Activated CD8-positive, alpha-beta memory T cell treated with anti-CD3 and anti-CD28 coated beads for 48 hours (primary cell): ENCODE measurements at places on chromosomes 3 and 15.

DNA sequence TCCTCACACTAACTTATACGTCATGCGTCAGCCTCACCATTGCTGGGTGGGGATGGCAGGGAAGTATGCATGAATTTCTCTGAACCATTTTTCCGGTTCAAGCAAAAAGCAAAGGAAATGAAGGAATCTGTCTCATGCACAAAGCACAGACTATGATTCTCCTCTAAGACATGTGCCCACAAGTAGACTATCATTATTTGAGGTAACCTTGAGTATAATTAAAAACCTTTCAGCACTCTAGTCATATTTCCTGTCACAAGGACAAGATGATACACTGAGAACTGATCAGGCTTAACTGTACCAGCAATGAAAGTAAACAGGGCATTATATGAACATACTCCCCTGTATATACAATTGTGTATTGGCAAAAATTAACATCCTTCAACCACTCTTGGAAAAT, 56.7 kb upstream of the TSC22D2 start:
- no peak for DNase-seq

GRCh38 chr3:136042608-136043221, 77.2 kb downstream of the PPP2R3A start:
- no peak for DNase-seq

- DNase-seq, result no peak
These were observed 81.9 kb downstream of the SUMF1 start for GRCh38 chr3:4385201-4385600.

DNA sequence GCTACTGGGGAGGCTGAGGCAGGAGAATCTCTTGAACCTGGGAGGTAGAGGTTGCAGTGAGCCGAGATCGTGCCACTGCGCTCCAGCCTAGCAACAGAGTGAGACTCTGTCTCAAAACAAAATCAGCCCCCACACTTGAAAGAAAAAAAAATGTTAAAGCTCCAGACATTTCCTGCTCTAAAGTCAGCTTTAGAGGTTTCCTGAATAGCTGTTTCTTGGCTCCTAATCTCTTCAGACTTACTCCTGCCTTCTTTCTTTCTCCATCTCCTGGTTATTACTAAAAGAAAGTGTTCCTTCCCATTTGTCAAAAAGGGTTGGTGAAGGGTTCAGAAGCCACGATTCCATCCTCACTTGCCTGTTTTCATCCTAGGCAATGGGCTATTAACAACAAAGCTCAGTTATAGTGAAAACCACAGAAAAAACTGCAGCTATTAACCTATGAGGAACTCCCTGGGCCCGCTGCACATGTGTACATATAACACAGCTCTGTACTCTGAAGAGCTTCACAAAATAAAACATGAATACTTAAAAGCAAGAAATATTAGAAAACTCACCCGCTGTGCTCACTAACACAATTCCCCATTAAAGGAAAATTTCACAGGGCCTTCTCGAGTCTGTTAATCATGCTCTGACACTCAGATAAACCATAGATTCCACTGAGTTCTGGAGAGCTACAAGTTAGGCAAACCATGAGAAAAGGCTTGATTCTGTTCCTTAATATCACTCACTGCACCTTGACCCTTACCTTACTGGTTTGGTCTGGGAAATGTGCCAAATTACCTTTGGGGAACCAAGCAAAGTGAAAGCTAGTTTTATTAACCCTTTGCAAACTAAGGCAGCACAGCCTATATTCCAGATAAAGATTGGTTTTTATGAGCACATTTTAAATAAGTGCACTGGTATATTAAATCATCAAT, 89.9 kb upstream of the TSPAN3 start:
- DNase-seq, result no peak

GRCh38 chr15:97745481-97746071, 214.9 kb upstream of the ARRDC4 start:
- no peak for DNase-seq

DNA sequence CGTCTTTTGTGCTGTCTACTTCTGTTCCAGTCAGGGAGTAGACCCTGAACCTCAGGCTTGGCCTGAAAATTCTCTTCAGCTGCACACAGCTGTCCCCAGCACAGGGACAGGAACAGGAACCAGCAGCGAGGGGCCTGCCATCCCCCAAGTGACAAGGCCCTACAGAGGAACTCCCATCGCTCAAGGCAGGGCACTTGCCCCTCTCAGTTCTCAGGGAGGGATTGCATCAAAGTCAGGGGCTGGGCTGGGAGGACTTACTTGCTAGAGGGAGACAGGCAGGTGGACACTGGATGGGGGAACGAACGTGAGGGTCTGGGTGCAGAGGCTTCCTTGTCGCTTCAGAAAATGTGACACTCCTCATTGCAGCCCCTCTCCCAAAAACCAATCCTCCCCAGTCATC, 163.6 kb downstream of the CHSY1 start:
- DNase-seq, result no peak

- no peak for DNase-seq
These were observed 199.6 kb upstream of the SEMA6D start for GRCh38 chr15:47517737-47518136.

DNA sequence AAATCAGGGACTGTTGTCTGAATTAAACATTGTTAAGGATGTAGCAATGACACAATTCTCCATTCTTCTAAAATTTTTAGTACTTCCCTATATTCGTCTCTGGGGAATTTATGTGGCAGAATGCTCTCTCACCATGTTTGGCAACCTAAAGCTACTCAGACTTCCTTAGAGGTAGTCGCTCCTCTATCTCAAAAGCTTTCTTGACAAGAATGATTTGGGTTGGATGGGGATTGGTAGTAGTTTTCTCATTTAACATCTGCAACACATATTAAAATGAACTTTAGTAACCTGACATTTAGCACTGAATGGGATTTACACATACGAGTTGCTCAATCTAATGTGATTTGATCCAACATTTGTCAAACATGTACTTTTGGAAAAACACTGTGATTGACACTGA, 233.3 kb downstream of the RBMS3 start:
- no peak for DNase-seq

DNA sequence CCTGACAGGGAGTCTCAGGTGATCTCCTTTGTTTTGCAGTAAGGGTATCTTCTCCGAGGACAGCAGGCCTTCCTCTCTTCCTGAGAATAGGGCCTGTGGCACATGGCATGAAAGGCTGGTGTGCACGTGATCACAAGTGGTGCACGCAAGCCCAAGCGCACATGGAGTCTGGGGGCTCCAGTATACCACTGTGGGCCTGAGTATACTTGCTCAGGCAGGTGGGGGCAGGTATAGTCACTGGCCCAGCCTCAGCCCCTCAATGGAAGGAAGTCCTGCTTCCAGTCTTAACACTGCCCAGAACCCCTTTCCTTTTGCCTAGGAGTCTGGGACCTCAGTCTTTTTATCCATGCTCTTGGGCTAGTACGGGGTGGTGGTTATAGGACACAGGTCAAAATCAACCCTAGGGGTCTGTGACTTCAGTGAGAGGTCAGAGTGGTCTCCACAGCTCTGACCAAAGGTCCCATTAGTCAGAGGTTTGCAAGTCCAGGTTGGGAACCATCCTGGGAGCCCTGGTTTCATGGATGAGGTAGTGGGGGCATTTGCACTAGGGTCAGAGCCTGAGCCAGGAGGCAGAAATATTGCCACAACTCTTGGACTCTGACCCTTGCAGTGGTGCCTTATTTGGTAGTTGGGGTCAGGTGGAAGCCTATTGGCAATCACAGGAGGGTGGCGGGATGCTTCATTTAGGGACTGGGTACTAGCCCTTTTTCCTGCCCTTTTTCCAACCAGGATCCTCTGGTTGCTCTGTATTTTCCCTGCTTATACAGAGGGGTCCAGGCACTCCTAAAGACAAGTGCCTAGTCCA, 823 bp upstream of the CCDC71 start:
- DNase-seq, result no peak

DNA sequence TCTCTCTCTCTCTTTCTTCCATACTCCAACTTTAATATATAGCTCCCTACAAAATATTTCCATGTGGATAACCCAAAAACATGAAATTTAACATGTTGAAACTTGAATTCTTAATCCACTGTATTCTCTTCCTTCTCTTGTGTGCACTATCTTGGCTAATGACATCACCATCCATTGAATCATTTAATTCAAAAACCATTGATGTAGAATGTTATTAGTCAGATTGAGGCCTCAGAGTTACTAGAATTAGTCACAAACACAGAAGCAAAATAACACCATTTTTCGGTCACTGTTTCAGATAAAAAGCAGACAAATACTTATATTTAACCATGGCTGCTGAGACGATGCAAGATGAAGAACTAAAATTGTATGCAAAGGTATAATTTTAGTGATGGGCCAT, 256.9 kb upstream of the LRRC3B start:
- no peak for DNase-seq

DNA sequence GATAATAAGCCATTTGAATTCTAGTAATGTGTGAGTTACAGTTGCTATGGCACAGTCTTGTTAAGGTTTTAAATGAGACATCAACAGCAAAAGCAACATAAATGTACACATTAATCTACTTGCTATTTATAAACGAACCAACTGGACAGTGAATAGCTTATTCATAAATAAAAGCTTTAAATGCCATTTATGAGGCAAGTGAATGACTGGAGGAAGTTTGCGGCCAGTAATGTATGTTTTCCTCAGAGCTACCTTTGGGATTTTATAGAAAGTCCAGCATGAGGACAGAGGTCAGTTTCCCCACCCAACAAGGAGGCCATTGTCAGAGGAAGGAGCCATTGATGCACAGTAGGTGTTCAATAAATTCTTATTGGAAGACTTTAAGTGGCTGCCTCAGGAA, 48.0 kb upstream of the PXYLP1 start:
- no peak for DNase-seq

GRCh38 chr15:55218056-55218455, 21.3 kb upstream of the RSL24D1 start:
- DNase-seq, result no peak

DNA sequence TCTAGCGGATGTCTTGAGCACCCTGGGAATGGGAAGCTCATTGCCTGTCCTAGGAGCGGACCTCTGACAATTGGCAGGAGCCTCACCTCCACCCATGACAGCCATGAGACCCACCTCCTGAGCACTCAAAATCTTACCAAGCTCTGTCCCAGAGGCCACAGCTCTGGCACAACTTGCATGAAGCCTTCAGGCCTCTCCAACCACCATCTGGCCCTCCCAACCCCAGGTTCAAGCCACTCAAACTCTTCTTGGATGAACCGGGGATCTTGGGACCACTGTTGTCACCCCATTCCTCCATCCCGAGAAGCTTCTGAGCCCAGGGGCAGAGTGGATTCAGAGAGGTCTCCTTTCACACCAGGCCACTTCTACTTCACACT, 1.5 kb downstream of the VIPR1 start:
- no peak for DNase-seq

DNA sequence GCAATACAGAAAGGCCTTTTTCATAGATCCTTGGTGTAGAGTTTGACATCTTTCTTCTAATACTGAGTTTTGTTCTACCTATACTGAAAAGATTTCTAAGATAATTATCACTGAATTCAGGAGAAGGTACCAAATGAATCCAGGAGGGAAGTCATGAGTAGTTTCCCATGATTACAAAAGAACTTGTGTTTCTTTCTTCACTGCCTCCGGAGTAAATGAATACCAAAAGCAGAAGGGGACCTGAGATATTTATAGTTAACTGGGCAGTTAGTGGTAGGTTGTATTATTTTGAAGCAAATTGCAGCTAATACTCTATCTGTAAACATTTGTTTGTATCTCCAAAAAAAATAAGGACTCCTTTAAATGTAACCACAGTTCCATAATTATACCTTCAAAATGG, 175.4 kb downstream of the SUCNR1 start:
- DNase-seq, result no peak

DNA sequence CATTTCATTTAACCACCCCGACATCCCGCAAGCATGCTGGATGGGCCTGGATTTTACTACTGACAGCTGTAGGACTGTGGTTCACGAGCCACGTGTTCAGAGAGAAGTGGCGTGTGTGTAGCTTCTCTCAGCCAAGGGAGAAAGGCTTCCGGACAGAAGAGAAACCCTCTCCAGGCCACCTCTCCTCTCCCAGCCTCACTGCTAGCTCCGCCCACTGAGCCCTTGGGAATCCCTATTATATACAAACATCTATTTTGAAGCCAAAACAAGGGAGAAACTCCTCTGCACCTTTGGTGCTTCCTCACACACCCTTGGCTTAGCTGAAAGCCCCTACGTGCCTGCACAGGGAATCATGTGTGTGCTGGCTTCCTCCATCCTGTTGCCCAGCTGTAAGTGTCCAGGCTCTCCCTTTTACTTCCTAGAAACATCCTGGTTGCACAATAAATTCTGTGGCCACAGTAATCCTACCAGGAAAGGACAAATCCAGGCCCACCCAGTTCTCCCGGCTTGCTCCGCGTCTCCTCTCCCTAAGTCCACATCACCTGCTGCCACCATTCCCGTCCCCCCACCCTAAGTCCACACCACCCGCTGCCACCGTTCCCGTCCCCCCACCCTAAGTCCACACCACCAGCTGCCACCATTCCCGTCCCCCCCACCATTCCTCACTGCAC, 30.5 kb downstream of the PCSK6 start:
- DNase-seq, result no peak

GRCh38 chr3:145094355-145094941, 1066.5 kb downstream of the PLOD2 start:
- no peak for DNase-seq

GRCh38 chr3:79985816-79986215, 218.0 kb upstream of the ROBO1 start:
- DNase-seq, result no peak

DNA sequence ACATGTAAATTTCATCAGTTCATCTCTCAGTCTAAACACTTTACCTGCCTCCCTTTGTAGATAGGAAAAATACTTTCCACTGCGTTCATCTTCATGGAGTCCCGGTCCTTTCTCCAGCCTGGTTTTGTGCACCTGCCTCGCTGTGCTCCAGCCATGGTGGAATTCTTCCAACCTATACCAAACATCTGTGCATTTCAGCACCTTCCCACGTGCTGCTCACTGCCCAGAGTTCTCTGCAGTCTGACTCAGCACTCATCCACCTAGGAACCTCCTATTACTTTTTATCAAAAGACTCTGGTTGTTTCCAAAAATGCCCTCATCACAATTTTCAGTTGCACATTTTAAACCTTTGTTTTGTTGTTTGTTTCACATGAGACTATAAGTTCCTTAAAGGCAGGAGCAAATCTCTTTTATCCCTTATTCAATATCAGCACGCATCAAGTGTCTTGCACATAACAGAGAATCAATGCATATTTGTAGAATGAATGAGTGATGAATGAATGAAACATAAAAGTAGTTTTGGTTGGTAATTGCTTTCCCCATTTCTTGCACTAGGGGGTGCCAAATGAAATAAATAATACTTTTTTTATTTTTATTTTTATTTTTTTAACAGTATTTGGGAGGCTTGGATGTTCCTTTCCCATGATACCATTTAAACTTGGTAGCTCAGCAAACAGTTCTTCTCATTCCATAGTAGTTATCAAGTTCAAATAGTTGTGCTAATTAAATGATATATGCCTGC, 30.2 kb upstream of the ADAMTS9 start:
- DNase-seq, result no peak

DNA sequence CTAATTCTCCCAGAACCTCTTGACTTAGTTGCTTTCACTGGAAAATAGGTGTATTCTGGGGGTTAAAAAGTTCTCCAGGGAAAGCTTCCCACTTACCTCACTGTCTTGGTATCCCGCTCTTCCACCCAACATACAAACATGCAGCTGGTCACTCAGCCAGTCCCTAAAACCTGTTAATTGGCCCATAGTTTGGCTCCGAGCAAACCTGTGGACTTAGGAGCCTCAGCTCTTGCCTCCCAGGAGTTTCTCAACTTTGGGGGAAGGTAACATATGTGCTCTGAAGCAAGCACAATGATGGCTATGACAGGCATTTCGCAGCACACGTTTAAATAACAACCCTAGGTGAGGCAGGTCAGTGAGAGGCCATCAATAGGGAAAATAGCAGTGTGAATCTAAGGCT, 25.8 kb upstream of the LRRFIP2 start:
- no peak for DNase-seq
